ENCODE measurements at places on chromosomes 4 and X.

DNA sequence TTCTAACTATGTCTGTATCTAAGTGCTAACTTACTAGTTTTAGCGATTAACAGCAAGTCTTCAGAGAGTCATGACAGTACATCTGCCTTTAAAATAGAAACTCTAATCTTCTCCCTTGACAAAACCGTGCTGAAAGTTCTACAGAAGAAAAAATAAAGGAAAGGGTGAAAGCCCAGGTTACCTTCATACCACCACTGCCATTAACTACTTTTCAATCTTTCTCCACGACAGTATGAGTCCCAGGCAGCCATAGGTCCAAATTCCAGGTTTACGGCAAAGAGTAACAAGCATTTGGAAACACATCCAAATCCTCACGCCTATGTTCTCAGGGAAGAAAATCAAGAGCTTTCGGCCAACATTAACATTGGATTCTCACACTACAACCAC is 12.4 kb upstream of the ZCCHC13 start:
- DNase-seq: no peak

- DNase-seq: peak; percentile 22
These were observed 3.4 kb downstream of the KIT start for GRCh38 chr4:54661169-54661568.

- DNase-seq: no peak
These were observed 8.3 kb upstream of the FGFBP2 start for GRCh38 chr4:15971068-15971801.

DNA sequence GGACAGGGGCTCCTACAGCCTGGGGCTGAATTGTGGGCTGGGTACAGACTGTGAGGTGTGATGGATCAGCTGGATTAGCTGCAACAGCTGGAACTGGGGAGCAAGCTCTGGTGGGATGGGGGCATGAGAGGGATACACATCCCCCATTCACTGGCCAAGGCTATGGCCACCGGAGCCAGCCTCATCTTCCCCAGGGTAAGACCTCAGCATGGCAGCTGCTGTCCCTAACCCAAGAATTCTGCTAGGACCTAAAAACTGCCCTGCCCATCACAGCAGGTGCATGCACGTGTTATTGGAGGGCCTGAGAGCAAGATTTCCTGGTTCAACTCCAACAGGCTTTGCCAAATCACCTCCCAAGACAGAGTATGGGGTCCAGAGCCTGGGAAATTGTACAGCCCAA is 258.6 kb upstream of the AGTR2 start:
- DNase-seq: no peak

DNA sequence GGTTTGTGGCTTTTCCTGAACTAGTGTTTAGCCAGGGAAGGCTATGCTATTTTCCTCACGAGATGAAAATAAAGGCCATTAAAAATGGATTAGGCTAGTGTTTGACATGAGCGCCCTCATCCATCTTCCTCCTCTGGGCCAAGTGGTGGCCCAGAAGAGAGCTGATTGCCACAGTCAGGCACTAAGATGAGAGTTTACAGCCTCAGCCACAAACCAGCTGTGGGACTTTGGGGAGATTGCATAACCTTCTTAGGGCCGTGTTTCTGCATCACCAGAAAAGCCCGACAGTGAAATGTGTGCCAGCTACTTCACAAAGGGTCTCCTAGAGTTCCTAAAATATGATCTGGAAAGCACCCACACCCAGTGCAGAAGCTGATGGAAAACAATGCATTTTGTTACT is 42.3 kb upstream of the LNX1 start:
- DNase-seq: no peak

GRCh38 chr4:97500423-97500822 is 642.9 kb downstream of the STPG2 start:
- no peak for DNase-seq

DNA sequence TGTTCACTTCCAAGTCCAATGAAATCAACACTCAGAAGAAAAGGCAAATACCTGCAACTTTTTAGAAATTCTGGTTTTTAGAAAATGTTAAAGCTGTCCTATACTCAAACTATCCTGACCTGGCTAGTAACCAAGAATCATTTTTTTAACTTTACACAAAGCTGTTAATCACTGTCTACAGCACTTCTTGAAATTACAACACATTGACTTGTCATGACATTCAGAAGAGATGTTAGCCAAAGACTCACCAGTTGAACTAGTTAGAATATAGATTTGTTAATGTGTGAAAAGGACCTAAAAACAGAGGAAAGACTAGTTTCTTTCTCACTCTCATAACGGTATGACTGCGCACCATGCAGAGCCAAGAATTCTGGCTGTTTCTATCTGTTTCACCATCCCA is 98.8 kb downstream of the COX18 start:
- peak; percentile 11 for DNase-seq

GRCh38 chr4:80875642-80876041 is 154.9 kb upstream of the BMP3 start:
- no peak for DNase-seq

- DNase-seq: peak; percentile 27
These were observed 52.4 kb downstream of the ENPP6 start for GRCh38 chr4:184165291-184165690.

DNA sequence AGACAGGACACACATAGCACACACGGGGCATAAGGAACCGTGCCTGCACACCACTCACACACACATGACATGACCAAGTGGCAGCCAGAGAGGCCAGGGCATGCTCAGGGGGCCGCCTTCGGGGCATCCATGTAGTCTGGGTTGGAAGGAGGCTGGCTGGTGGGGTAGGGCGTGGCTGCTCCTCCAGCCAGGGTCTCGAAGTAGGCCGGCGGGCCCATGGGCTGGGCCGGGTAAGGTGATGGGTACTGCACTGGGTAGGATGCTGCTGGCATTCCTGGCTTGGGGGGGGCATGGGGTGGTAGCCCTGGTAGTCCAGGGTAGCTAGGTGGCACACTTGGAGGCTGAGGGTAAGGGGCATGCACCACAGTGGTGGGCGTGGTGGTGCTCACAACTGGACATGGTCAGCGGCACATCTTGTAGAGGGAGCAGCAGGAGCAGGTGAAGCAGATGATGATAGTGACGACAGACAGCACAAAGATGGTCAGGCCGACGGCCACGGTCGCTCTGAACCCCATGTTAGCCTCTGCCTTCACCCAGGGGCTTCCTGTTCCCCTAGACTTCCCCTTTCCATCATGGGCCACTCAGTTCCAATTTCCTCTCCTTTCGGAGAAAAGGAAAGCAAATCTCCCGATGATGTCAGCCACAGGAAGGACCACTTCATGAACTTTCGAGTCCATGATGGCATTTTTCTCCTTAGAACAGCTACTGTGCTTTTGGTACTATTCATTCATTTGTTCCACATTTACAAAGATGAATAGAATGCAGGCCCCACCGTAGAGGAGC is 10.9 kb upstream of the DDX3X start:
- no peak for DNase-seq

- peak; percentile 39 for DNase-seq
These were observed 506.9 kb upstream of the PCDH10 start for GRCh38 chr4:132642016-132642817.

- DNase-seq: peak; percentile 35
These were observed 79.6 kb downstream of the SMIM20 start for GRCh38 chr4:25993395-25994185.

DNA sequence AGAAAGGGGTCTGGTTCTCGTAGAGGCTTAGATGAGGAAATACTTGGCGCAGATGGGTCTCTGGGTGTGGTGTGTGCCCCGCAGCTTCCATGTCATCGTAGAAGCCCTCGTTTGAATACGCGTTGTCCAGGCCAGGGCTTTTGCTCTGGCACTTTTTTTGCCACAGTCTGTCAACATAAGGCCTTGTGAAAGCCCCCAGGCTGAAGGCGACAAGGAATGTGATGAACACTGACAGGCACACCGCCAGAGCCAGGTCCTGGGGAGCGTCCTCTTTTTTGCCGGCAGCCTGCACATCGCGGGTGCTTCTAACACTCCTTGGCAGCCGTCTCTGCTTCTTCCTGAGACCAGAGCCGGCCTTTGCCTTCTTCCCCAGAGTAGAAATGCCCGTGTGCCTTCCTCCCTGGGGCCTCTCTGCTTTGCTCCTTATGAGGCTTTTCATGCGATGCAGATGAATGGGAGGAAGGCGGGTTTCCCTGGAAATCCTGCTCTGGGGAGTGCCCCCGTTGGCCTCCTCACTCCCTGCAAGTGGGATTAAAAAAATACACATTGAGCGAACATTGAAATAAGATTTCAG is 24.4 kb downstream of the LRRC66 start:
- DNase-seq: no peak

DNA sequence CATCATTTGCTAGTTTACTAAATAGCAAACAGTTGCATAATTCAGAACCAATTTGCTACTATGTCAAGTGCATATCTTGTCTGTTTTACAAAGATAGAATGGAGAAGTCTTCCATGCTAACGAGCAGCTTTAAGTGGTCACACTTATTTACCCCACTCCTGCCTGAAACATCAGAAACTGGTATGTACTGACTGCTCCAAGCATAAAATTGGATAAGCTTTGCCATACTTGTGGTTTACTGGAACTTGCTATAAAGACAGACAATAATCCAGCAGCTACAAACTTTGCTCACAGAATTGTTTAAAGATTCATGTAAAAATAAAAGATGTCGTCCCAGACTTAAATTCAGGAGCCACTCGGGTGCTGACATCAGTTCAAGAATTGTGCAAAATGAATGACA is 13.3 kb upstream of the CDKL2 start:
- DNase-seq: peak; percentile 27

- DNase-seq: no peak
These were observed 192.2 kb downstream of the BCOR start for GRCh38 chrX:39905538-39905891.

- DNase-seq: no peak
These were observed 107.3 kb downstream of the ADRA2C start for GRCh38 chr4:3873408-3874027.

GRCh38 chr4:81639248-81639647 is 167.5 kb upstream of the RASGEF1B start:
- DNase-seq: no peak

- DNase-seq: no peak
These were observed 7.0 kb downstream of the APBB2 start for GRCh38 chr4:41207291-41207831.

GRCh38 chr4:24405341-24405740 is 179.0 kb downstream of the DHX15 start:
- DNase-seq: no peak

- DNase-seq: no peak
These were observed 92.3 kb upstream of the QRFPR start for GRCh38 chr4:121472937-121473721.

DNA sequence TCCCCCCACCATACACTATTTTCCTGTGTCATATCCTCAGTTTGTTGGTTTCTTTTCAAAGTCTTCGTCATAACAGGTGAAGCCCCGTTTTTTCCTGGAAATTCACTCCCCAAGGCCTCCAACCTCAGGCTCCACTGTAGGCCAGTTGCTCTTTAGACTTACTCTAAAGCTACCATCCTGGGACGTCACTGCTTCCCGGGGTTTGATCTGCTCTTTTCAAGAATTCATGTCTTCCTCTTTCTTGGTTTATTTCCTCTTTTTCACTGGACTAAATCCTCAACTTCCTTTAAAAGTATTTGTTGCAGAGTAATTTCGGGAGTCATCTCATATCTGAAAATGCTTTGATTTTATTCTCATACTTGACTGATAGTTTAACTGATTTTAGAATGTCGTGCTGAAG is 6.5 kb upstream of the SERTM2 start:
- DNase-seq: no peak

DNA sequence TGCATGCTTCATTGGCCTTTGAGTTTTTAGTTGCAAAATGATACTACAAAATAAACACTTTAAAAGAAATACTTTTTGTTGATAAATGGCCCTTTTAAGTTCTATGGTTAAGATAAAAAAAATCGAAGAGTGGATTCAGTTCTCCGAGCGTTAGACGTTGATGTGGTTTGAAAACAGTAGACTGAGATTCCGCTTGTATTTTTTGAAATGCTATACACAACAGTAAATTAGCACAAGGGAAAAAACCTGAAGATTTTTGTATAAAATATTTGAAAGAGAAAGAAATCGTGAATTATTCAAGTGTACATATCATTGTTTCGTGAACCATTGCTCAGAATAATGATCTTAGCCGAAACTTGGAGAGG is 1.4 kb downstream of the BMP2K start:
- DNase-seq: no peak

Data from astrocyte (in vitro differentiated cells and primary cell).